ENCODE measurements at places on chromosomes 5 and 9.

GRCh38 chr5:32494827-32495226 is 50.3 kb upstream of the ZFR start:
- DNase-seq = no peak

DNA sequence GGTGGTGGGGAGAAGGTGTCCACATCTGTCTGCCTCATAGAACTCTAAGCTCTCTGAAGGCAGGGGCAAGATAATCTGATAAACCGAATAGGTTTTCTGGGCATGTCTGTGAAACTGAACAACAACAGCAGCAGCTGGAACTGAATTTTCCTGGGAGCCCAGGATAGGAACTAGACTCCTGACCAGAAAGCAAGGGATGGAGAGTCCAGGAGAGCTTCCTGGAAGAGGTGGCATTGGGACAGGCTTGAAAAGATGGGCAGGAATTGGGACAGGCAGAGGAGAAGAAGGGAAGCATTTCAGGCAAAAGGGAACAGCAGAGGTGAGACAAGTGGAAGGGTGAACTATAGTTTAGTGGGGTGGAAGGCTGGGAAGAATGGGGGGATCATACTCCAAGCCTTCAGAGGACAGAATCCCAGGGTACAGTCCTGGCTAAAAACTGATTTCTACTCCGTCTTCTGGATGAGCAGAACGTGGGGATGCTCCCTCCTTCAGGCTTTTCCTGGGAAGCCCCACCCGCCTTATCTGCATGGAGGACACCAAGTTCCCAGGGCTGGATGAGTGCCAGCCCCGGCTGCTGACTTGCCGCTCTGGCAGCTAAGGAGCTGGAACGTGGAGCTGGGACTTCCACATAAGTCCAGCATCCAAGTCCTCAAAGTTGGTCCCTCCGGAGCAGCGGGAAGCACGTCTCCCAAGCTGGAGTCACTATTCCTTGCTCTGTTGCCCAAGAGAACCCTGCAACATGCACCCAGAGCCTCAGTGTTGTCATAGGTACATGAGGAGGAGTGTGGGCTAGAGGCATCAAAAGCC is 13.9 kb upstream of the KIF12 start:
- DNase-seq = peak; percentile 91

- no peak for DNase-seq
These were observed 138.9 kb downstream of the SPATA31D1 start for GRCh38 chr9:82127465-82127864.

DNA sequence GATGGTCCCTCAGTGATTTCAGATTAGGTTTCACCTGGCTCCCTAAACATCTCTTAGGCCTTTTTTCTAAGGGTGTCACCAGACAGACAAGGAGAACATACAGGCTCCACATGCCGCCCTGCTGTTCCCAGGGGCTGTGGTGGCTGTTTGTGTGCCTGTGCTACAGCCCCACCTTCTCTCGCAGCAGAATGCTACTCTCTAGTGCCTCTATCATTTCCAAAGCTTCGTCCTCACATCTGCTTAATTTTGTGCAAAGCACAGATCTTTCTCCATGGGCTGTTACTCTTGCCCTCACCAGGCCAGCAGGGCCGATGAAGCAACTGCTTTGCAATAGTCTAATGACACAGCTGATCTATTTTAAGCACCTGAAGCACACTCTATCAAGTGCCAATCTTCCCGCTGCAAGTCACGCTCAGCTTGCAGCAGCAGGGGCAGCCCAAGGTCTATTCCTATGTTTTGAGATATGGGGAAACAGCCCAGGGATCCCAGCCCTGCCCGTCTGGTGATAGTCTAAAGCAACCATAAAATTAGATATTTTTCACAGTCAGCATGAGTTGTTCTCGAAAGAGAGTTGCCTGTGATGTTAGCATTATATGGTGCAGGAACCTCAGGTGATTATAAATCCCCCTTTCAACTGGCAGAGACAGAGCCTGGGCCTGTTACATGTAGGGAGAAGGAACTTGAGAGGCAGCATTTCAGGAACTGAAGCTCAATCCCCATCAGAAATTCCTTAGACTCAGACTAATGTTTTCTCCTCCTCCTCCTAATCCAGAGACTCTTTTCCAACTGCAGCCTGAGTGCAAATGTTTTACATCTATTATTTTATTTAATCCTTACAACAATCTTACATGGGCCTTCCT is 12.7 kb downstream of the ABLIM3 start:
- DNase-seq = peak; percentile 79

GRCh38 chr5:137220523-137220927 is 278.6 kb downstream of the SPOCK1 start:
- DNase-seq = peak; percentile 91

DNA sequence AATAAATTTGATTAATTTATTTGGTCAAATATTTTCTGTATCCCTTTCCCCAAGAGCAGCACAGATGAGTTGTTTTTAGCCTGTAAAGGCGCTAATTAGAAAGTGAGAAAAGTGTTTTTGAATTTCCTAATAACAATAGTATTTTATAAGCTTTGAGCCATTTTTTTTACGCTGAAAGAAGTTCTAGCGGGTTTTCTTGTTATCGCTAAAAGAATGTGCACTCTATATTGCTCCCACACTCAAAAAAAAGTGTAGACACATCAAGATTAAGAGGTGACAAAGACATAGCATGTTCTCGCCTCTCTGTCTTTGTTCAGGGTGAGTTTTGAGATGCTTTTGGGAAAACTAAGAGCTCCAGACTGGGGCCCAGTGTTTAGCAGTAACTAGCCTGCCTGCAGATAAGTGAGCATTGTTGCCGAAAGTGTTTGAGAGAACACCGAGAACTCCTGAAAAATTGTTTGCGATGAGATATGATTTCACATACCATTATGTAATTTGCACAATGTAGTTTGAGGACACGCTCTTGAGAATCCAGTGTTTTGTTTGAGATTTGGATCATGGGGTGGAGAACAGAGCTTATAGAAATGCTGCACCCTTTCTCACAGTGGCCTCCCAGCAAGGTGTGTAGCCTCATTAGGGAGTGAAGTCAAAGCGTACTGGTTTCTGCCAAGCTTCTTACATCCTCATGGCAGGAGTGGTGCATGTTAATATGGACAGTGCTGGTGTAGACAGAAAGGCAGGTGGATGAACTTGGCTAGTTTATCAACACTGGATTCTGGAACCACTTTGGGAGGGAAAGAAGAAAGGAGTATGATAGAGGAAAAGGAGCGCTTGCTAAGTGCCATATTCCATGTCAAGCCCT is 1.5 kb downstream of the F2R start:
- no peak for DNase-seq

GRCh38 chr9:23493219-23493618 is 332.8 kb downstream of the ELAVL2 start:
- no peak for DNase-seq

DNA sequence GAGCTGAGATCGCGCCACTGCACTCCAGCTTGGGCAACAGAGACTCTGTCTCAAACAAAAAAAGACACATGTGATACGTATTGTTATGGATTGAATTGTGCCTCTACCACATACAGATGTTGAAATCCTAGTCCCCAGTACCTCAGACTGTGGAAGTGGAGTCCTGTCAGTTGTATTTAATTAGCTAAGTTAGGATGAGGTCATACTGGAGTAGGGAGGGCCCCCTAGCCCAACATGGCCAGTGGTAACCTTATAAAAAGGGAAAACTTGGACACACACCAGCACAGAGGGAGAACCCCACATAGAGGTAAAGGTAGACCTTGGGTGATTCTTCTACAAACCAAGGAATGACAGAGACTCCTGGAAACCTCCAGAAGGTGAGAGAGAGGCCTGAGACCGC is 119.8 kb downstream of the GADD45G start:
- DNase-seq = no peak

- DNase-seq = no peak
These were observed 558.5 kb downstream of the DMRTA1 start for GRCh38 chr9:23005156-23005555.

DNA sequence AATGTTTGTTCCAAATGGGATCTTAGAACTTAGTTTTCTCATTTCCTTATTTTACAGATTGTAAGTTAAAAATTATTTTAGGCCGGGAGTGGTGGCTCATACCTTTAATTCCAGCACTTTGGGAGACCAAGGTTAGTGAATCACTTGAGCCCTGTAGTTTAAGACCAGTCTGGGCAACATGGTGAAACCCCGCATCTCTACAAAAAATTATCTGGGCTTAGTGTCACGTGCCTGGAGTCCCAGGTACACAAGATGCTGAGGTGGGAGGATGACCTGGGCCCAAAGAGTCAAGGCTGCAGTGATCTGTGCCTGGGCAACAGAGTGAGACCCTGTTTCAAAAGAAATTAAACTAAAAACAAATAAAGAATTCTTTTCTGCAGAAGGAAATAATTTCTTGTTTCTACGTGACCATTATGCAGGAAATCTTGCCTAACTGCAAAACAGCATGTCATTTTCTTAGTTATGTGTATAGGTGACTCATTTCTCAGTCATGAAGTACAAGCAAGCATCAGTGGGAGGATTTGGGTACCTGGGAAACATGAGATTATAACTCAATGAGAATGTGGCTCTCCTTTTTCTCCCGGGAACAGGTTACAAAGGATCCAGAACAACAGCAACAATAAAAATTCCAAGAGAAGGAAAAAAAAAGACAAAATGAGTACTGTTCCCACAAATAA is 375.1 kb upstream of the ST8SIA4 start:
- peak; percentile 0 for DNase-seq

- DNase-seq = no peak
These were observed 294.3 kb downstream of the TAF11L14 start for GRCh38 chr5:17928581-17928981.

- DNase-seq = peak; percentile 63
These were observed 75.0 kb downstream of the TNC start for GRCh38 chr9:115042781-115043509.

GRCh38 chr5:41815663-41816229 is 54.5 kb downstream of the OXCT1 start:
- no peak for DNase-seq

DNA sequence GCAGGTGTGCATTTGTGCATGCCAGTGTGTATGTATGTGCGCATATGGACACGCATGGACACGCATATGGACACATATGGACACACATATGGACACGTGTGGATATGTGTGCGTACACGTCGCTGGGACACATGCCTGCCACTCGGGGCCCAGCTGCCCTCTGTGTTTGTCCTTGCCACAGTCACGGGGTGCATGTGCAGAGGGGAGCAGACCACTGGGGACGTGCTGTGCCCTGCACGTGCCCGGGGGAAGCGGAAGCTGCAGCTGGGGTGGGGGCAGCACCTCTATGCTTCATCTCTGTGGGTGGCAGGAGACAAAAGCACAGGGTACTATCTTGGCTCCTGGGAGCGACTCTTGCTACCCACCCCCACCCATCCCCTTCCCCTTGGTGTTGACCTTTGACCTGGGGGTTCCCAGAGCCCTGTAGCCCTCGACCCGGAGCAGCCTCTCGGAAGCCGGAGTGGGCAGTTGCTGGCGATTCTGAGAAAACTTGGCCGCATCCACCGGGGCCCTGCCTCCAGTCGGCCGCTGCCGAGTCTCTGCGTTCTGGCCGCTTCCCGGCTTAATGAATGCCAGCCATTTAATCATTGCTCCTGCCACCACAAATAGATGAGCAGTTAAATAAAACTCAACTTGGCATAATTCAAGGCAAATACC is 2.4 kb upstream of the SLC6A18 start:
- no peak for DNase-seq

- DNase-seq = no peak
These were observed 9.3 kb downstream of the ADCY2 start for GRCh38 chr5:7405277-7405676.

GRCh38 chr9:16727452-16728136 is 142.9 kb downstream of the BNC2 start:
- DNase-seq = peak; percentile 61

DNA sequence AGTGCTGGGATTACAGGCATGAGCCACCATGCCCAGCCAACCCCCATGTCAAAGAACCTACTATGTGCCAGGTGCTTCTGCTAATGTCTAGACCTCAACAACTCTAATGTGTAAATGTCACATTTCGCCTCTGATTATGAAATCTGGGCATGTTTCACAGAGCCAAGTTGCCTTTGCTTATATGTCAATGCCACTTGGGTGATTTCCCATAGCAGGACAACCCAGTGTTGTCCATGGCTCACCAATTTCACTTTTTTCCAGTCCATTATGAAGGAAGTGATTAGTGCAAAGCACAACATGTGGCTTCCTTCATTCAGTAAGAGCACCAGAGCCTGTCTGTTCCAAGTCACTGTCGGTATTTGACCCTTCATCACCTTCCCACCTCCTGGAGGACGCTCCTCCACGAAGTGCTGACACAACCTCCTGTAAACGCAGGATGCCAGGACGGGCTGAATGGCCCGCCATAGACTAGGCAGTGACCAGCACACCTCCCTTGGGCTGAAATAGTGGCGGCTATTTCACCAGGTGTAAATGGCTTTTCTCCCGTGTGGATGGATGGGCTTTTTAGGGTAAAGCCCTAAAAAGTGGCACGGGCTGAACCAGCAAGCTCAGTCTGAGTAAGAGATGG is 962 bp upstream of the PKN3 start:
- DNase-seq = no peak
